ENCODE measurements at places on chromosomes 5 and 9.

DNA sequence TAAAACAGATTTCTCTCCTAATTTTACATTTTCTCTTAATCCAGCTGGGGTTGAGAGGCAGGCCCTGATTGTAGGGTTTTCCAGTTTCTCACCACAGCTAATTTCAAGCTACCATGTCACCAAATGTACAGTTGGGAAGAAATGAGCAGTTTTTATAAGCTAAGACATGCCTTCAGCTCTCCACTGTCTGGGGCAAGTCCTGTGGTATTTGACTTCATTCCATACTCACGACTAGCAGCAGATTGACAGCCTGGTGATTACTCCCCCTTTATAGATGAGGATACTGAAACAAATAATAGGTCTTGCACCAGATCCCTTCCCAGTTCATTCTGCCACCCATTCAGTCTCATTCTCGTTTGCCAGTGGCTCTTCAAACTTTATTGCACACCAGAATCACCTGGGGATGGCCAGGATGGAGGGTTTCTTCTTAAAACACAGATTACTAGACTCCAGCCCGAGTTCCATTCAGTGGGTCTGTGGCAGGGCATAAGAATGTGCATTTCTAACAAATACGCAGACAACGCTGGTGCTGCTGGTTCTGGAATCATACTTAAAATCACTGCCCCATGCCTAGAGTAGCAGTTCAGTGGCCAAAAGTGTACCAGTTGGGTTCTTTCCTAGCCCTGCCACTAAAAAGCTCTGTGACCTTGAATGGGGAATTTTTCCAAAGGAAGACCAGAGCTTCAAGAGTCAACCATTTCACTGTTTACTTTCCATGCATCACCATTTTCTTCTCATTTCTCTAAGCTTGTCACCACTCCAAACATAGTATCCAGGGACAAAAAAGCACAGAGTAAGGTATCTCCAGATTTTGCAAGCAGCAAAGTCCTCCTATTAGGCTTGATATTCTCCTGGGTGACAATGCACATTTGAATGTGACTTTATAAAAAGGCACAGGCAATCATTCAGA is 64.3 kb downstream of the CSNK1A1 start:
- DNase-seq = no peak

GRCh38 chr9:135925496-135926133 is 18.3 kb upstream of the CAMSAP1 start:
- DNase-seq = no peak

- no peak for DNase-seq
Measured at GRCh38 chr5:175814691-175815090, 56.7 kb upstream of the CPLX2 start.

GRCh38 chr5:168941901-168942300 is 359.0 kb downstream of the SLIT3 start:
- DNase-seq = no peak

GRCh38 chr9:3835393-3835792 is 309.6 kb upstream of the RFX3 start:
- no peak for DNase-seq

- DNase-seq = no peak
Measured at GRCh38 chr5:157388111-157388710, 71.8 kb upstream of the NIPAL4 start.

GRCh38 chr5:72555871-72556270 is 48.7 kb upstream of the ZNF366 start:
- no peak for DNase-seq

DNA sequence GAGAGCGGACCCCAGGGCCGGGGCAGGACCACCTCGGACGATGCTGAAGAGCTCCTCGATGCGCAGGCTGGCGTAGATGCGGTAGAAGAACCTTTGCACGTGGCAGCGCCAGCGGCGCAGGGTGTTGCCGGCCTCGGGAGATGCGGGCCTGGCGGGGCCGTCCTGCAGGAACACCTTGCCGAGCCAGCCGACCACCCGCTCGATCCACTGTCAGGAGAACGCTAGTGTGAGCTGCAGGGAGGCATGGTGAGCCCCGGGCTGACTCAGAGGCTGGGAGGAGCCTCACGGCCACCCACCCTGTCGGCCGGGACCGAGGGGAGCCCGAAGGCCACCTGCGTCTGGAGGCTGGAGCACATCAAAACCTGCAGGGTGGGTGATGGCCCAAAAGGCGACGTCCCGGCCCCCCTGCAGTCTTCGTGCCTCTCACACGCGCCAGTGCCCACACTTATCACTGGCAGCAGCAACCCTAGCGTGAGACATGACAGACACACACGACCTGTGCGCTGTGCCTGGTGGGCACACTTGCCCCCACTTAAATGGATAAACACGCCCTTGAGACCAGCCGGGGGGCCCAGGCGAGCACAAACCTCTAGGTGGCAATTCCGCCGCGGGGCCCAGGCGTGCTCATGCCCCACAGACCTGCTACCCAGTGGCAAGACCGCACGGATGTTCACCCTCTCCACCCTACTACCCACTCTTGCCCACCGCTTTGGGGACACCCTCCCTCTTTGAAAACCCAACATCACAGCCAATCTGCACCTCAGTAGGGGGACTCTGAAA is 3.3 kb downstream of the ANAPC2 start:
- no peak for DNase-seq

GRCh38 chr5:71537687-71538086 is 49.5 kb upstream of the MCCC2 start:
- DNase-seq = no peak
